ENCODE measurements at places on chromosomes 13 and 19. TPM values are rescaled to one million over a fixed set of nuclear protein-coding genes. Genes with fewer than 3 reads are reported as not detected.

DNA sequence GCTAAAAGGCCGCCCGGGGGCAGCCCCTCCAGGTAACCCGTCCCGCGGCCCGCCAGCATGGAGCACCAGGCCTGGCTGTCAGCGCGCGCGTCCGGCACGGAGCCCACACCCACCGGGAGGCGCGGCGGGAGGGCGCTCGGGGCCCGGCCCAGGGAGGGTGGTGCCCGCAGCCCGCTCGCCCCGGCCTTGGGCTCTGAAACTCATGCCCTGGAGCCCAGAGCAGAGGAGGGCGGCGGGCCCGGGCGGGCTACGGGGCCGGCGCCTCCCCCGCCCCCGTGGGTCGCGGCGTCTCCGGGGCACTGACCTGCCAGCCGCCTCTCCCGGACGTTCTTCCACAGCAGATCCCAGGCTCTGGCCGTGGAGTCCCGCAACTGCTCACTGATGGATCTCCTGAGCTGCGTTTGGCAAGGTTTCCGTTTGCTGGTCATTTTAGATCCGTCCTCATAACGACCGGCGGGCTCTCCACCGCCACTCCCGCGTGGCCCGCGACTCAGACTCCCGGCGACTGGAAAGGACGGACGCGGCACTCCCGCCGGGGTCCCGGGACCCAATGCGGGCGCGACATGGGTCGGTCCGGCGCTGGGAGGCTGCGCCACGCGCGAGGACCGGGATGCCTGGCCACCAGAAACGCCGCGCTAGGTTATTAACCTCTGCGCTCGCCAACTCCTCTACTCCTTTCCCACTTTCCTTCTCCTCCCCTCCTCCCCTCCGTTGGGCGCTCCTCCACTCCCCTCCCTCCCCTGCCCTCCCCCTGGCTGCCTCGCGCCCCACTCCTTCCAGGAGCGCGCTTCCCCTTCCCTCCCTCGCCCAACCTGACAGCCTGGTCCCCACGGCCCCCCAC, 64.7 kb upstream of the STARD13 start:
- H3K4me1 ChIP-seq = peaks cover 31% of the 10 kb centered on the region
- H3K27me3 ChIP-seq = no peaks in the 10 kb centered on the region
- H3K4me3 ChIP-seq = peak overlapping the region; percentile 96

- peak overlapping the region; percentile 83 for H3K27ac ChIP-seq
- peak; percentile 12 for DNase-seq
- H3K4me3 ChIP-seq = peak overlapping the region; percentile 96
These were observed 579 bp downstream of the ZNF566 start for GRCh38 chr19:36488846-36489117.

DNA sequence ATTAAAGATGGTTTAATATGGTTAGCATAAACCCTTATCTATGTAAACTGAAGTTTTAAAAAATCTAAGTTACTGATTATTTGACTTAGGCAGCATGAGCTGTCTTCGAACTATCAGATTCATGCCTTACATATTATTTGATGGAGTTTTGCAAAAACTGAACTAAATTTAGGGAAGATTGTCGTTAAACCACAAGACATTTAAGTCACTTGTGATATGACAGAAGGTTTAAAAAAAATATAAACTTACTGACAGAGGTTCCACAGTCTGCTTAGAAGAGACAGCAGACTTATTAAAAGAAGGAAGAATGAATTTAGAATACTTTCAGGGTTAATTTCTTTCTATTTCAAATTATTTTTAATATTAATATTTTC, 110.9 kb upstream of the FRY start:
- H3K27me3 ChIP-seq = no peaks in the 10 kb centered on the region
- H3K4me3 ChIP-seq = no peak overlapping the region
- no peak for DNase-seq
- H3K36me3 ChIP-seq = no peaks in the 10 kb centered on the region
- H3K4me1 ChIP-seq = no peaks in the 10 kb centered on the region
- no peak overlapping the region for H3K27ac ChIP-seq

ZNF90 gene
- not detected for total RNA-seq

LCP1 gene
- total RNA-seq = 133 TPM

- H3K27me3 ChIP-seq = no peaks in the 10 kb centered on the region
- H3K4me1 ChIP-seq = peaks cover 7% of the 10 kb centered on the region
- no peak for DNase-seq
- H3K27ac ChIP-seq = no peak overlapping the region
- no peaks in the 10 kb centered on the region for H3K36me3 ChIP-seq
- no peak overlapping the region for H3K4me3 ChIP-seq
These were observed 91.9 kb upstream of the MCF2L start for GRCh38 chr13:112877066-112877465.

MZF1 gene
- 29.3 TPM for total RNA-seq

GRCh38 chr13:109715902-109716301, 70.5 kb downstream of the IRS2 start:
- peak; percentile 13 for DNase-seq
- no peaks in the 10 kb centered on the region for H3K27me3 ChIP-seq
- H3K4me3 ChIP-seq = no peak overlapping the region
- H3K27ac ChIP-seq = no peak overlapping the region
- H3K4me1 ChIP-seq = no peaks in the 10 kb centered on the region

ZNF442 gene
- total RNA-seq = 1.1 TPM

- DNase-seq = no peak
These were observed 25.4 kb upstream of the GPR12 start for GRCh38 chr13:26785838-26786630.

DNA sequence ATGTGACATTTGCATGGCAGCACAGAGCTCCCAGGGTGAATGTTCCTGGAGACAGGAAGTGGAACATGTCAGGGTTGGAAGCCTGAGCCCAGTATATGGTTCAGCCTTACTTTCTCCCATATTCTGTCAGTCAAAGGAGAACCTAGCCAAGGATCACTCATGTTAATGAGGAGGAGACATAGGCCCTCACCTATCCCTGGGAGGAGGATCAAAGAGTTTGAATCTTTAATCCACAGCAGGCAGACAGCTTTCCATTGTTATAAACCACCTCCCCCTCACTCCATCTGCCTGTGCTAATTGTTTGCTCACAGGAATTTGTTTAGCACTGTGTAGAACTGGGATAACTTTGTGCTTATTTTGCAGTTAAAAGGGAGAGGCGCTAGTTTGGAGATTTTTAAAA, 1069.1 kb downstream of the EFNB2 start:
- H3K4me3 ChIP-seq = no peak overlapping the region
- no peaks in the 10 kb centered on the region for H3K4me1 ChIP-seq
- no peaks in the 10 kb centered on the region for H3K36me3 ChIP-seq
- H3K27me3 ChIP-seq = no peaks in the 10 kb centered on the region
- DNase-seq = no peak

- no peak overlapping the region for H3K4me3 ChIP-seq
- no peaks in the 10 kb centered on the region for H3K36me3 ChIP-seq
- no peak for DNase-seq
- H3K27ac ChIP-seq = no peak overlapping the region
- H3K27me3 ChIP-seq = no peaks in the 10 kb centered on the region
These were observed 47.7 kb upstream of the UQCRFS1 start for GRCh38 chr19:29260477-29261317.

FXYD1 gene
- total RNA-seq = not detected

DNA sequence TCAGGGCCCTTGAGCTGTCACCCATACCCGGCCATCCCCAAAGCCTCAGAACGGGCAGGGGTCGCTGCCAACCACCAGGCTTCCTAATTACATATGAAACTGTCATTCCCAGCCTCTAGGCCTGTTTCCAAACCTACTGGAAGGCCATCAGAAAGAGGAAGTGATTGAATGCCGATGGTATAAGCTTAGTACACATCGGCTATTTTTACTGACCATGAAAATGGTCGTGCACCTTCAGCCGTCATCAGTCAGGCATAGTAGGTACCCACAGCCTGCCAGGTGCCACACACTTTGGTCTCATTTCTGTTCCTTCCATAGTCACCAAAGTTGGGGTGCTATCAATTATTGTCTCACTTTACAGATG, 10.2 kb downstream of the KRI1 start:
- no peaks in the 10 kb centered on the region for H3K4me1 ChIP-seq
- DNase-seq = no peak
- H3K4me3 ChIP-seq = no peak overlapping the region
- H3K36me3 ChIP-seq = peaks cover 49% of the 10 kb centered on the region
- H3K27me3 ChIP-seq = no peaks in the 10 kb centered on the region

- H3K4me3 ChIP-seq = peak overlapping the region; percentile 74
- H3K27me3 ChIP-seq = no peaks in the 10 kb centered on the region
- H3K27ac ChIP-seq = no peak overlapping the region
- H3K36me3 ChIP-seq = no peaks in the 10 kb centered on the region
- peaks cover 10% of the 10 kb centered on the region for H3K4me1 ChIP-seq
- peak; percentile 57 for DNase-seq
These were observed 109.4 kb downstream of the KCTD15 start for GRCh38 chr19:33905937-33906577.

DNA sequence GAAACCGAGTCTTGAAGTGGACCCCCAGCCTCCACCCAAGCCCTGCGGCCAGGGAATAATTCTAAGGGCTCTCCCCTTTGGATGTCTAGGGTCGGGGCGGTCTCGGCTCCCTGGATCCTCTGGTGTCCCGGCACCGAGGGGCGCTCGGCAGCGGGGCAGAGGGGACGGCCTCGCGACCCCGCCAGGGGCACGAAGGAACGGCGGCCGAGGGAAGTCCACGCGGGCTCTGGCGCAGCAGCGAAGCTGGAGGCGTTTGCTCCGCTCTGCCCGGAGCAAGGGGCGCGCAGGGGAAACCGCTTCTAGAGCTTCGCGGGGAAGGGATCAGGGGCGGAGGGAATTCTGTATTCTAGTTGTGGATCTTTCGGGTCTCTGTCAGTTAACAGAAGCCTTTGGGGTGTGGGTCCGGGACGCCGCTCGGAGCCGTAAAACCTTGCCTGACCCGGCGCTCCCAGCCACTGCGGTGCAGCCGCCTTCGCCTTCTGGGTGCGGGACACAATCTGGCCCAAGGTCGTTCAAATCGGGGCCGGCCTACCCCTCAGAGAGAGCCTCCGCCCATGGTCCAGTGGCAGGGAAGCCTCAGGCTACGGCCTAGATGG, 118.2 kb downstream of the KCNRG start:
- no peak overlapping the region for H3K27ac ChIP-seq
- DNase-seq = no peak
- H3K4me3 ChIP-seq = no peak overlapping the region

- peak; percentile 63 for DNase-seq
- H3K36me3 ChIP-seq = no peaks in the 10 kb centered on the region
- H3K27me3 ChIP-seq = no peaks in the 10 kb centered on the region
- peak overlapping the region; percentile 55 for H3K4me3 ChIP-seq
- H3K4me1 ChIP-seq = 0 out of 2 replicates have a peak, but pooled peaks cover 11% of the 10 kb centered on the region
- no peak overlapping the region for H3K27ac ChIP-seq
These were observed 337 bp upstream of the FXYD7 start for GRCh38 chr19:35142606-35143230.

PROSER3 gene
- 5.5 TPM for total RNA-seq

DNA sequence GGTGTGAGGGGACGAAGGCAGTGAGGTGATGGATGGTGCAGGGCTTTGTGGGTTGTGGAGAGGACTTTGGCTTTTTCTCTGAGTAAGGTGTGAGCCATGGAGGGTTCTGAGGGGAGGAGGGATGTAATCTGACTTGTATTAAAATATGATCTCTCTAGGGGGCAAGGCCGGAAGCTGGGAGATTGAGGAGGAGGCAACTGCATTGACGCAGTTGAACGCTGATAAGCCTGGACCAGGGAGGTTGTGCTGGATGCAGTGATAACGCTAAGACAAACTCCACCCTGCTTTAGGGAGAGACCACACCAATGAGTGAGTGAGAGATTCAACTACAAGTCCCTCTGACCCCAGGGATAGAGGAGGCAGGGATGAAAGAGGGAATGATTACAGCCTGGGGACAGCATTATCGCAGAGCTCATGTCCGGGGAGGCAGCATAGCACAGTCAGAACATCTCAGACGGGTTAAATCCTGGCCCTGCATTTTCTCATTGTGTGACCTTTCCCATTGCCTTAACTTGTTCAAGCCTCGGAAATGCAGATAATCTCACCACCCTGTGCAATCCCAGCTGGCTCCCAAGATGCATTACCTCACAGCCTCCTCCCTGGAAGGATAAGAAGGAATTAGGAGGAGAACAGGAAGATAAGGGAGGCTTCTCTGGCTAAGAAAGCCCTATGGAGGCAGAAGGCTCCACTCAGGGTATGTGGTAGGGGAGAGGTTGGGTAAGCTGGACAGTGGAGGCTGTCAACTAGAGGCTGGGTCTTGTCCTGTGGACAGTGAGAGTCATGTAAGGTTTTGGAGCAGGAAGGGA, 124.2 kb downstream of the CACNA1A start:
- H3K4me1 ChIP-seq = no peaks in the 10 kb centered on the region
- H3K27ac ChIP-seq = no peak overlapping the region
- no peak overlapping the region for H3K4me3 ChIP-seq

EIF3K gene
- 310 TPM for total RNA-seq

IRGC gene
- total RNA-seq = not detected

WDR87 gene
- not detected for total RNA-seq

DNA sequence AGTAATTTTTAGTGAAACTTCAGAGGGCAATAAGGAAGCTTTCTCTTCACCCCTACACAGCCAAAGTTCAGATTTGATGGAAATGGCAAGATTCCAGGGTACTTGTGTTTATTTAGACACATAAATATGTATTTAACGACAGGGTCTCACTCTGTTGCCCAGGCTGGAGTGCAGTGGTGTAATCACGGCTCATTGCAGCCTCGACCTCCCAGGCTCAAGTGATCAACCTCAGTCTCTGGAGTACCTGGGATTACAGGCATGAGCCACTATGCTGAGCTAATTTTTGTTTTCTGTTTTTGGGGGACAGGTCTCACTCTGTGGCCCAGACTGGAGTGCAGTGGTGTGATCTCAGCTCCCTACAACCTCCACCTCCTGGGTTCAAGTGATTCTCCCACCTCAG, 2.0 kb upstream of the SYCE2 start:
- no peak overlapping the region for H3K4me3 ChIP-seq
- no peaks in the 10 kb centered on the region for H3K27me3 ChIP-seq
- peaks cover 3% of the 10 kb centered on the region for H3K4me1 ChIP-seq
- no peak for DNase-seq
- no peak overlapping the region for H3K27ac ChIP-seq
- peaks cover 31% of the 10 kb centered on the region for H3K36me3 ChIP-seq

Data from PC-3 (cell line).